ENCODE measurements at places on chromosomes 1 and 21.

GRCh38 chr1:20485527-20486456 is at the start of gene CAMK2N1:
Gene CAMK2N1, minus strand, starts transcription at chr1:20486210. Its CDS starts 831 bp downstream, at chr1:20485379.
- peak; percentile 87 for DNase-seq

DNA sequence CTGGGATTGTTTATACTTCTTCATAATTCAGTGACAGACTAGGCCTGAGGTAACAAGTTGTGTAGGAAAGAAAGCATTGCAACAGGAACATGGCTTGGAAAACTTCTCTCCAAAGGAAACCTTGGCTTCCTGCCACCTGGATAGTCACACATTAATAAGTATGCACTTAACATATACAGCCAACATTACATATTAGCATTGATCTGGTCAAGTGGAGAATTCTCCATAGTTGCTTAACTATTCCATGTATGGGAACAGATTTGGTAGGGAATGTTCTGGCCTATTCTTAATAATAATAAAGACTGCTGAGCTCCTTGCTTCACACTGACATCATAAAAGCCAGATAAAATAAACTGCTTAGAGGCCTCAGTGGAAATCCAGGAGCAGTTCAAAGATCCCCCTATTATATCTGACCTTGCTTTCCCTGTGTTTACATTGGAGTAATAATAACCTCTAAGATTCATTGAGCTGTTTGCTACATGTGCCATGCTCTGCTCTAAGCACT is 27.2 kb upstream of the NFIA start:
- DNase-seq: peak; percentile 26

- peak; percentile 16 for DNase-seq
These were observed 136.9 kb upstream of the HNRNPU start for GRCh38 chr1:245001252-245001651.

GRCh38 chr21:41507521-41508414 is at the start of gene TMPRSS2:
Gene TMPRSS2, minus strand, starts transcription at chr21:41508158. Its CDS starts 10,025 bp downstream, at chr21:41498133.
- no peak for DNase-seq

- DNase-seq: no peak
These were observed 42.2 kb downstream of the DISC1 start for GRCh38 chr1:231668826-231669225.

GRCh38 chr1:38047603-38048141 is 1.1 kb upstream of the POU3F1 start:
- DNase-seq: peak; percentile 66

DNA sequence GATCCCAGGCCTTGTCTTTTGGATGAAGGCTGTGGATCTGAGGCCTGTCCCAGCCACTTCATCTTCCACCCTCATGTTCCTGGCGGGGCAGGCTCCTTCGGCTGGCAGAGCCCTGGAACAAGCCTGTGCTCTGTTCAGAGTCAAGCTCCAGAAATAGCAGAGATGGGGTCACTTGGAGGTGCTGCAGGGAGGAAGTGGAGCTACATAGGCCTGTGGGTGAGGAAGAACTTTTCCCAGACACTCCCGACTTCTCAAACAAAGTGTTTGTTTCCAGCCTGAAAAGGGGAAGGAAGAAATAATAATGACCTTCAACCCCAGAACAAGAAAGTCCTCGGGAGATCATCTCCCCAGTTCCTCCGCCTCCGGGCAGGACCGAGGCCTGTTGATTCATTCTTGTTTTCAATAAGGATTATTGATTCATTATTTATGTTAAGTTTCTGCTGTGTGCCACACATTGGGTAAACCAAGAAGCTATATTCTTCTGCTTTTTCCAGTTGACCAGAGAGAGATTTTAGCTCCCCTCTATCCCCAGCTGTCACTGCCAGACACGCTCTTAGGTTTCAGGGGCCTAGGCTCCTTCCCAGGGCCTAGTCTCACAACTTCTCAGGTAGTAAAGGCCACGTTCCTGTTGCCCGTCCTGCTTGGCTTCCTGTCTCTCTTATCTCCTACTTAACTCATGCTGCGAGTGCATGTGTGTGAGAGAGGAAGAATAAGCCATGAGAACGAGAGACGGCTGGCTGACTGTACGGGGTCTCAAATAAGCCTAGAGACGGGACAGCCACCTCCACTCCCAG is 16.9 kb downstream of the IKBKE start:
- no peak for DNase-seq

DNA sequence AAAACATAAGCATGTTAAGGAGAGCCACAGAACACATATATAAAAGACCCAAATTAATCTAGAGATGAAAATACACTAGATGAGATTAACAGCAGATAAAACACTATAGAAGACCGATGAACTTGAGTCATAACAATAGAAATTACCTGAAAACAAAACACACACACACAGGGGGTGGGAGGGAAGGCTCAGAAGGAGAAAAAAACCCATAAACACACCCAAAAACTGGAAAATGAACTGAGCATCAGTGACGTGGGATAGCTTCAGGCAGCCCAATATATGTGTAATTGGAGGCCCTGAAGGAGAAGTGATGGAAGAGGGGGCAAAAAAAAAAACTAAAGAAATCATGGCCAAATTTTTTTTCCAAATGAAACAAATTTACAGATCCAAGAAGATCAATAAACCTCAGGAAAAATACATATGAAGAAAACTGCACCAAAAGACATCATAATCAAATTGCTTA is 11.4 kb downstream of the ALDH9A1 start:
- no peak for DNase-seq

- DNase-seq: no peak
These were observed 1.5 kb upstream of the HES2 start for GRCh38 chr1:6421266-6421665.

DNA sequence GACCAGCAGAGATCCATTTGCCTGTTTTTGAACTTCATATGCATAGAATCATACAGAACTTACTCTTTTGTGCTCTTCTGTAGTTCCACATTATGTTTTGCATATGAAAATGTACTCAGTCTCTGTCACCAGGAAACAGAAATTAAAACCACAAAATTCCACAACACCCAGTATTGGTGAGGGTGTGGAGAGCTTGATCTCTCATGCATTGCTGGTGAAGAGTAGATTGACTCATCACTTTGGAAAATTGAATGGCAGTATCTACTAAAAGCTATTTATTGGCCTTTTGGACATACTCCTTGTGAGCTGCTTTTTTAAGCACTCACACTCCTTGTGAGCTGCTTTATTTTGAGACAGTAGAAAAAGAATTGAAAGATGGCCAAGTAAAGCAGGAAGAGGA is 43.3 kb downstream of the VTCN1 start:
- peak; percentile 38 for DNase-seq

DNA sequence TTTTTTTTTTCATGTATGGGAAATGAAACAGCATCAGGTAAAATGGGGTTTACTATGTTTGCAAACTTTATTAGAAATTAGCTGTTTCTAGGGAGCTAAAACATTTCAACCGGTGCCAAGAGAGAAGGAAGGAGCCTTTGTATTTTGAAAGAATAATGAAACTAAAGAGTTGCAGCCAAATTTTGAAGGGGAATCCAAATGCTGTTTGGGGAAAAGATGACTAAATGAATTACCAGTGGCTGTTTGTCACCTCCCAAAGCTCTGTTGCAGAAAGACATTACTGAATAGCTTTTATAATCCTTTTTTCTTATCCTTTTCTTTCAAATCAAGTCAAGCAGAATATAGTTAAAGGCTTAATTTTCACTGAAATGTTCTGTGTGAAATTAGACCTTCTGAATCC is 591.3 kb upstream of the ADGRL2 start:
- no peak for DNase-seq
